ENCODE measurements at places on chromosomes 6 and 20. TPM values are rescaled to one million over a fixed set of nuclear protein-coding genes. Genes with fewer than 3 reads are reported as not detected.
A peak's percentile ranks its signal among the peaks of the same experiment; 100 is the strongest.

FLRT3 gene
- 6.9 TPM for total RNA-seq

ERGIC3 gene
- total RNA-seq, result 205 TPM

TJAP1 gene
- 28.3 TPM for total RNA-seq

CST11 gene
- total RNA-seq, result not detected

DNA sequence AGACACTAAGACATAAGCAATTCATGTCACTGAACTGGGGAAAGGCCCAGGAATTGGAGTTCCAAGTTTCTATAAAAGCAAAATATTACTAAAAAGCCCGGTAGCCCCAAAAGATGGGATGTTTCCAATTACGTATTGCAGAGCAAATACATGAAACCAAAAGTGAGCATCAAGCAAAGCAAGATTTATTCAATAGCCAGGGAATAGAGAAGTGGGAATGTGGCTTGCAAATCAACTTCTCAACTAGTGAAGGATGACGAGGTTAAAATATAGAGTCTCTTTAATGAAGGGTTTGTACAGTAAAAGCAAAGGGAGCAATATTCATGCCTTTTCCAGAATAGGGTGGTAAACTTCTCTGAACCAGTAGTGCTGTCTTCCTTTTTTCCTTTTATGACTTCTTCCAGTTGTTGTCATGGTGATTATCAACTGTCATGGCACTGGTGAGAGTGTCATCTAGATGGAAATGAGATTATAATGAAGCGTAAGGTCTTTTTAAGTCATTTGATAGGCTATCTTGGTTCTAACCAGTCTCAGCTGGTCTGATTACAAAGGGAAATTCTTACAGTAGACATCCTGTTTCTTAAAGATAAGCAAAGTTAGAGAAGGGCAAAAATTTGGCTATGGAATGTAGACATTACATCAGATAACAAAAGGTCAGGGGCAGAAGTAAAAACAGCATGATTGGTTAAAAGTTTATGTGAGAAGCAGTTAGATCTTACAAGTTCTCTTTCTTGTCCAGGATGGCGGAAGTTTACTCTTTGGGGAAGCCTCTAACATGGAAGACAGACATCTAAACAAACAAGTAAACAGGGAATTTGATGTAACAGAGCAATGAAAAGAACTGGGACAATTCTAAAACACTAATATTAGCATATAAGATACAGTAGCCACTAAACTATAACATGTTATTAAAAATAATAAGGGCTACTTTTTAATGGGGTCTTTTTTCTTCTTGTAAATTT lies 96.9 kb downstream of the TBX18 start:
- no peak overlapping the region for H3K27ac ChIP-seq
- H3K36me3 ChIP-seq, result no peaks in the 10 kb centered on the region
- no peak overlapping the region for H3K4me3 ChIP-seq

GRCh38 chr6:40376113-40376650 lies 211.0 kb downstream of the LRFN2 start:
- no peaks in the 10 kb centered on the region for H3K27me3 ChIP-seq
- H3K36me3 ChIP-seq, result no peaks in the 10 kb centered on the region
- no peaks in the 10 kb centered on the region for H3K4me1 ChIP-seq
- DNase-seq, result no peak
- H3K4me3 ChIP-seq, result no peak overlapping the region
- no peak overlapping the region for H3K27ac ChIP-seq

DNA sequence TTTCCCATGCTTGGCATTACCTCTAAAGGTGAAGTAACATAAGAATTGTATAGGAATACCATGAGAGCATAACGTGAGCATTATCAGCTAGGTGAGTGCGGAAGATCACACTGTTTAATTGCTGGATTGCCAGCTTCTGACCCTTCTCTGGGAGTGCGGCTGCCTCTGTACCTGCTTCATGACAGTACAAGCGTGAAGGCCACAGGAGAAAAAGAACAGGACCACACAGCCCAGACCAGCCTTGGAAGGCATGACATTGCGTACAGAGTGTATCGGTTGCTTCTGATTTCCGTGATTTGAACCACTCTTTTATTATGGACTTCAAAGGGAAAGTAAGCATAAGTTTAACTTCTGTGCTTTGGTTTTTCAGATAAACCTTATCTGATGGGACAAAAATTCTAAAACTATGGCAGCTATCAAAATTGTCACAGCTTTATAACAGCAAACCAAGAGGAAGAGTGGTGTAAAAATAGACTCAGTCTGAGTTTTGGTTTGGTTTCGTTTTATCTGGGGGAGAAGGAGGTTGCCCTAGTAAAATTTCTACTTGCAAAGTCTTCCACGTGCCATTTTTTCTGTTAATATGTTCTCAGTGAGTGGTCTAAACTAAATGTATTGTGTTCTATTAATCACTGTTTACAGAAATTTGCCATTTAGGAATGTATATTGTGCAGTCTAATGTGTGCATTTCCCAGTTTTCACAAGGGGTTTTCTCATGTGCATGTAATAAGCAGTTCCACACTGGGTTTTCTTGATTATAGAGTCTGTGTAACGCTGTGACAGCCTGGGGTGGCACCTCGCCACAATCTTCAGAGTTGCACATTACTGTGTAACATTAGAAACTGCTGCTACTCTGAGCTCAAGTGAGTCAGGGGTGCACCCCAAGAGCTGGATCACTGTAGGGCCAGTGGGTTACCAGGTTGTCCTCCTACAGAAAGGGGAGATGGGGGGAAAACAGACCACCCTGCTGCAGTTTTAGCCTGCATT lies 97.3 kb downstream of the RPP40 start:
- H3K27ac ChIP-seq, result no peak overlapping the region
- no peak for DNase-seq
- H3K4me3 ChIP-seq, result no peak overlapping the region
- H3K36me3 ChIP-seq, result no peaks in the 10 kb centered on the region
- H3K27me3 ChIP-seq, result no peaks in the 10 kb centered on the region

GRCh38 chr6:25311331-25311840 lies 32.2 kb downstream of the CARMIL1 start:
- peak; percentile 64 for DNase-seq
- no peak overlapping the region for H3K27ac ChIP-seq
- peaks cover 8% of the 10 kb centered on the region for H3K4me1 ChIP-seq
- H3K27me3 ChIP-seq, result no peaks in the 10 kb centered on the region
- no peak overlapping the region for H3K4me3 ChIP-seq

DNA sequence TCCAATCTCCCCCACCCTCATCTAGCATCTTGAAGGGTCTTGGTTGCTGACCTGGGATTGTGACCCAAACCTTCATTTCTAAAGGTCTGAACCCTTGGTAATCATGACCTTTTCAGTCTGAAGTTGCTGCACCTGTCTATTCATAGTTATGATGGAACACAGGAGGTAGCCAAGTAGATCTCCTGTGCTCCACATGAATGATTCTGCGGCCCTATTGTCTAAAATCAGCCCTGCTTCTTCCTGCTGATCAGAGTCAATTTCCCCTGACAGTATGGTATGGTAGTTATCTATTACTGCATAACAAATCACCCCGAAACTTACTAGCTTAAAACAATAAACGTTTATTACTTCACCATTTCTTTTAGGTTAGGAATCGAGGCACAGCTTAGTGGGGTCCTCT lies 9.0 kb downstream of the OR2B6 start:
- no peak overlapping the region for H3K4me3 ChIP-seq
- H3K27ac ChIP-seq, result no peak overlapping the region
- no peaks in the 10 kb centered on the region for H3K27me3 ChIP-seq

DNA sequence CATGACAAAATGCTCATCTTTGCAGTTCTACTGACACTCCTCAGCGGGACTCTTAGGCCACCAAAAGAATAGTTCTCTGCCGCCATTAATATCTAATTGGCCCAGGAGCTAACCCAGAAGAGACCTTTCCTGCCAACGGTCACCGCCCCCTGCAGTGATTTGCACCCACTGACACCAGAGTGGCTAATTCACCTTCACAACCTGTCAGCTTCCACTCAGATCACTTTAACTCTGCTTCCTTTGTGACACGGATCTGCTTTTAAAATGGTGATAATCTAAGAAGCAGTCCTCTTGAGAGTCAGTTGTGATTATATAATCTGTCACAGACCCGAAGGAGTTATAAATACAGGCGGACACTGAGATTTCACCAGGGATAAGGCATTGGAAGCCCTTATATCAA lies 172.8 kb downstream of the FRK start:
- H3K36me3 ChIP-seq, result no peaks in the 10 kb centered on the region
- no peak overlapping the region for H3K27ac ChIP-seq
- no peaks in the 10 kb centered on the region for H3K27me3 ChIP-seq
- no peak overlapping the region for H3K4me3 ChIP-seq
